ENCODE measurements at places on chromosomes 4 and X.
A peak's percentile ranks its signal among the peaks of the same experiment; 100 is the strongest.

DNA sequence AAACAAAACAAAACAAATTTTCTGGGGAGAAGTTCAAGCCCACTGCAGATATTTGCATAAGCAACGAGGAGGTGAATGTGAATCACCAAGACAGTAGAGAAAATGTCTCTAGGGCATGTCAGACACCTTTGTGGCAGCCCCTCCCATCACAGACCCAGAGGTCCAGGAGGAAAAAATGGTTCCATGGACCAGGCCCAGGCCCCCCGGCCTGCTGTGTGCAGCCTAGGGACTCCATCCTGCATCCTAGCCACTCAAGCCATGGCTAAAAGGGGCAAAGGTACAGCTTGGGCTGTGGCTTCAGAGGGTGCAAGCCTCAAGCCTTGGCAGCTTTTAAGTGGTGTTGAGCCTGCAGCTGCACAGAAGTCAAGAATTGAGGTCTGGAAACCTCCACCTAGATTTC, 54.0 kb downstream of the LPAR4 start:
- no peak for DNase-seq

DNA sequence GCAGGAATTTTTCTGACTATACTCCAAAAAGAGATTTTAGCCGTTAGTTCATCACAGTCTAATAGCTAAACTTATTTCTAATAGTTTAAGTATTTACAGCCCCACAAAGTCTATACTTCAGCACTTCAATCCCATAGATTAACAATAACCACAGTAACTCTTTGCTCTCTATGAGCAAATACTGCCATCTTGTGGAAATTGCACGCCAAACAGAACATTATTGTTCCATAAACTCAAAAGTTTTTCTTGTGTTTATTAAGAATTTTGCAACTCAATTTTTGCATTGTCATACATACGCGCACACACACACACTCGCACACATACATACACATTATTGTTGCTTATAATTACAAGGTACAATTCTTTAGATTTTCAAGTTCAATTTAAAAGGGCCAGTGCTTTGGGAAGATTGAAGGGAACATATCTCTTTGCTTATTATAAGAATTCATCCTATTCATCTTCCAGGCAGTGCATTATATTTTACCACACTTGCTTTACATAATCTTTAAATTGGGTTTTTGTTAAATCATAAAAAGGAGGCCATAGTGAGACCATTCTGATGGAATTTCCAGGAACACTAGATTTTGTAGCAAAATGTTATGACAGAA, 63.8 kb upstream of the ATOH1 start:
- DNase-seq = peak; percentile 3

DNA sequence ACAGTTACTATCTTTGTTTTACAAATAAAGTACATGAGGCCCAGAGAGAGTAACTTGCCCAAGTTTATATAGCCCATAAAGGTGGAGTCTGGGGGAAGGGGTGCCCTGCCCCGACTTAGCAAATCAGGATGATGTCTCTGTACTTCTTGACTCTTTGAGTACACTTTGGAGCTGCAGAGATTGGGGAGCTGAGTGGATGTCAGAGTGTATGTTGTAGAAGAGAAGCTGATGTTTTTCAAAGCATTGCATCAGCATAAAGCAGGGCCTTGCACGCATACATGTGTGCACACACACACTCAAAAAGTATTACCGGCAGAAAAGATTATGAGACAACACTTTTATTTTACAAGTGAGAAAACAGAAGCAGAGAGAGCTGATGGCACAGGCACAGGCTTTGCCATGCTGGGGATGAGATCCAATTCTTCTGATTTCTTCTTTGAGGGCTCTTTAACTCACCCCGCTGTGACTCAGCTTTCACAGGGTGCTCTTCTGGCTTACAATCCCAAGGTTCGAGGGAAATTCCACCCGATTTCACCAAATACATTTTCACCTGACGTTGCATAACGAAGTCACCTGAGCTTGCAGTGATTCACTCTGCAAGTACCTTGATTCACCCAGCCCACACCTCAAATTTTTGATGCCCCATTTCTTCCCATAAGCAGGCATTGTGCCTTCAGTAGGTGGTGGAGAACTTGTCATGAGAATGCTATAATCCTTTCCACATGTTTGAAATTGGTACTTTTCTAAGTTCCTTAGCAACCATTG, 292.8 kb upstream of the BOD1L1 start:
- no peak for DNase-seq

DNA sequence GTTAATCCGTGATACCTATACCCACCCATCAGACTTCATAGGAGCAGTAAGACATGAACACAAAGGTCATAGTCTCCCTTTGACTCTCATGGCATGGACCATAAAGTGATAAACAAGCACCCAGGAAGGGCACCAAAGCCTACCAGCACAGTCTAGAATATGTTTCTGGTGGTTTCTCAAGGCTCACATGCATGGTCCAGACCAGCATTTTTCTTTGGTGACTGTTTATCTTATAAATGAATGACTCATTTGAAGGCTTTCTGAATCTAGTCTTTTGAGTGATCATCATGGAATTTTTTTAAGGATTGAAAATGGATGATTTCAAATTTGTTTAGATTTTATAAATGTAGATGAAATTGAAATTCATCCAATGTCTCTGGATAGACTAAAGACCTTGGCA, 32.0 kb upstream of the AMELX start:
- DNase-seq = no peak

DNA sequence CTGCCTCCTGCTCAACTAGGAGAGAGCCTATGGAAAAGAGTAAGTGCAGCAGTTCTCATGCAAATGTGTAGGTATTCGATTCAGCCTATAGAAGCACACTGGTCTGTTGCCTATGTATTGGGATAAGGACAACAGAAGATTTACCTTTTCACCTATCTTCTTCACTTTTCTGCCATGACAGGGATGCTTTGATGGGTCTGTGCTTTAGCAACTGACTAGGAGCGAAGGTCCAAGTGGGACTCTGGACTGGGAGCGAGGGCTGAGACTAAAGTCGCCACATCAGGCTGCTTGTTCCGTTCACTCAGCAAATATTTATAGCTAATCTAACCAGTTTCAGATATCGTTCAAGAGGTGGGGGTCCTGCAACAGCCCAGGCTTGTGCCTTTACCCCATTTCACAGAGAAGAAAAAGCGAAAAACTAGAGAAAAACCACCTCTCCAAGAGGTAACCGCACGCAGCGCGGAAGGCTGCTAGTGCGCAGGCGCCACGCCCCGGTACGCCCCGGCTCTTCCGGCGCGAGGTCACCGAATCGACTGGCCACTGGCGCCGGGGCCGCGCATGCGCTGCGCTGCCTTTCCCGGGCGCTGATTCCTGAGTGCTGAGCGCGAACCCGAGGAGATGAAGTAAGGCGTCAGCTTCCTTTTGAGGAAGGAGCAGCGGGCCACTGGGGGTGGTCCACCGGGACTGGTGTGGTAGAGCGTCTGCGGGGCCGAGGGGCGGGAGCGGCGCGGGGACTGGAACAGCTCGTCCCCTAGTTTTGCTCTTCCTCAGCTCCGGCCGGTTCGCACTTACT, at the start of gene RBMX2:
RBMX2 (plus strand) TSS at position 573 of the 793 bp plus-strand sequence; CDS start at position 619, 46 bp downstream.
- peak; percentile 76 for DNase-seq

DNA sequence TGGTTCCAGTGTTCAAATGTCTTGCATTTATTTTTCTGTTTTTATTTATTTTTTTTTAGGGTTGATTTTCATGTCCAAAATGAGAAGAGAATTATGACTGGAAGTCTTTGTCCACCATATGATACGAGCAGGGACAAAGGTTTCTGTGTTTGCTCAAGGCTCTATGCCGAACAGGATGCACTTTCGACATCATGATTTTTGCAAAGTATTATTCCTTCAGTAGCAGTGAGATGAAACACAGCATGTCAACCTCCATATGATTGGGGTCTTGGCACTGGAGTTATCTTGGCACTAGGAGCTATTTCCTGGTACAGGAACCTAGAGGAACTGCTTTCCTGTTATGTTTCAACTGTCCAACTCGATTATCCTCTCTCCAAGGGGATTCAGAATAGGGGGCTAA, 72.6 kb downstream of the UCHL1 start:
- DNase-seq = no peak

DNA sequence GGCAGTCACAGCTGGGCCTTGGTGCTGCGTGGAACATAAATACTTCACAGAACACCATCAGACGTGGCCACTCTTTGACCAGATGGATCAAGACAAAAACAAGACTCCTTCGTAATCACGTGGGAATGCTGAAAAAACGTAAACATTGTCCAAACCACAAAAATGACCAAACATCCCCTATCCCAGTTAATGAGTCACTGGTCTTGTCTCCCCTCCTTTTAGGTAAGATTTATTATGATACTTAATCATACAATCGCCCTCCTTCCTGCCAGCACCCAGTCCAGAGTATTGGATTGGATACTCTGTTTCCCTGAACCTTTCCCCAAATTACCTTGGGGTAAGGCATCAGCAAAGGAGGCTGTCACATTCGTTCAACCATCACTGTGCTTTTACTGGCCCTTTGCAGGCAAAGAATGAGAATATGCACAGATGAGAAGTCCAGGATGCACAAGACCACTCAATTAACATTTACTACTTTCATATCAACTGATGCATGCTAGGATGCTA, 601 bp upstream of the TCEANC start:
- no peak for DNase-seq

DNA sequence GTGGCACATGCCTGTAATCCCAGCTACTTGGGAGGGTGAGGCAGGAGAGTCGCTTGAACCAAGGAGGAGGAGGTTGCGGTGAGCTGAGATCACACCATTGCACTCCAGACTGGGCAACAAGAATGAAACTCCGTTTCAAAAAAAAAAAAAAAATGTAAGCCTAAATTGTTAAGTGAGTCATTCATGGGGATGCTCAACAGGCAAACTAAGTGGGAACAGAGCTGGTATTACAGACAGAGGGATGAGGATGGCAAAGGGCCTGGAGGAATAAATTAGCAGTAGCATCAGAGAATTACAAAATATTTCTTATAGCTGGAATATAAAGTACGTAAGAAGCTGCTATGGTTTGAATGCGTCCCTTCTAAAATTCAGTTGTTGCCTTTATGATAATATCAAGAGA, 43.4 kb upstream of the OGT start:
- no peak for DNase-seq

DNA sequence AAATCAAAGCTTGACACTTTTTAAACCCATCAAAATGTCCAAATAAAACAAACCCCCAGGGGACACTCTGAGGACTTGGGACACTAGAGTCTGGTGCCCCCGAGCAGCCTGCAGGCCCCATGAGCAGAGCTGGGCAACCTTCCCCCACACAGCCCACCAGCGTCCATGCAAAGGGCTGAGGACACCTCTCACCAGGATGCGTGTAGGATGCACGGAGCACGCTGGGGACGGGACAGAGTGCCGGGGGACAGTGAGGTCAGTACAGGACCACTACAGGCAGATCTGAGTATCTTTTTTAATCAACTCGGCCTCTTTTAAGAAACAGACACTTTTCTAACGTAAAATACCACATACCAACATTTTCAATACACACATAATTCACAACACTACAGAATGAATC, 6.9 kb downstream of the GAK start:
- DNase-seq = no peak

DNA sequence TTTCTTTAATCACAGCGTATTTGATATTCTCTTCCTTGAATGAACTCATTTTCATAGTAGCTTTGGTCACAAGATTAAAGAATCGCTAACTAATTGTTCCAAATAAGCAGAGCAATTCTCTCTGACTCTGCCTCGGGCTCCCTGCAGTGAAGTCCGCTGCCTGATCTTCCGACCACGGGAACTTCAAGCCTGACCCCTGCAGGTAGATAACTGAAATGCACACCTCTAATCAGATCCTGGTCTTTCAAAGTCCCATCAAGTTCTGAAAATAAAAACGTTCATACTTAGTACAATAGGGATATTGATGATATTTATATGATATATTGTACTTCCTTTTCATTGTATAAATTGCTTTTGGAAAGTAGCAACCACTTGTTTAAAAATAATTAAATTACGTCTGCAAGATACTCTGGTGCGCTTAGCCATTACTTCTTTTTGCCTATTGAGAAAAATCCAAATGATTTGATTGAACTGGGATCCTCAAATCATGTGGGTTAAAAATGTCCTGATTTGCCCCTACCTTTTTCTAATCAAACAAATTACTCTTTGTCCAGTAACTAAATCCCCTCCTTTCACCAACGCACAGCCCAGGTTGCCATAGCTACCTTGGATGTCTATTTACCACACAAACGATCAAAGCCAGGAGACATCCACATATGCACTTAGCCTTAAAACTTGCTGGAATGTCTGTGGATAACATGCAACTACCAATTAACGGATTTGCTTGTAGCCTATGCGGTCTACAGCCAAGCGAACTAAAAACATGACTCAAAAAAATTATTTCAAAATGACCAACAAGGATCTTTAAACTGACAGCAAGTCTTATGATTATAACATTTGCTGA, 4.2 kb downstream of the MID1 start:
- DNase-seq = peak; percentile 16

- no peak for DNase-seq
Observed at GRCh38 chr4:212438-213188, 88.3 kb downstream of the ZNF718 start.

DNA sequence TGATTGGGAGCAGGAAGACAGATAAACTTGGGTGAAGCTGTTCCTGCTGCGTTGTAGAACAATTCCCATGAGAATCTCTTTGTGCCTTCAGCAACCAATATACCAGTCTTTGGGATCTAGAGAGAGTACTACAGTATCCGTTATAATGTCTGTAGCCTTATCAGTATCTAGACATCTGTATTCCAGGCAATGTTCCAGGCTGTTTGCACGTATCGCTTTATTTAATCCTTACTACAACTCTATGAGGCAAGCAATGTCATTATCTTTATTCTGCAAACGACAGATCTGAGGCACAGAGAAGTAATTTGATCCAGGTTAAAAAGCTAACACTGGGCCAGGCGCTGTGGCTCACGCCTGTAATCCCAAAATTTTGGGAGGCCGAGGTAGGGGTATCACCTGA, 251.6 kb downstream of the ARHGAP24 start:
- no peak for DNase-seq

DNA sequence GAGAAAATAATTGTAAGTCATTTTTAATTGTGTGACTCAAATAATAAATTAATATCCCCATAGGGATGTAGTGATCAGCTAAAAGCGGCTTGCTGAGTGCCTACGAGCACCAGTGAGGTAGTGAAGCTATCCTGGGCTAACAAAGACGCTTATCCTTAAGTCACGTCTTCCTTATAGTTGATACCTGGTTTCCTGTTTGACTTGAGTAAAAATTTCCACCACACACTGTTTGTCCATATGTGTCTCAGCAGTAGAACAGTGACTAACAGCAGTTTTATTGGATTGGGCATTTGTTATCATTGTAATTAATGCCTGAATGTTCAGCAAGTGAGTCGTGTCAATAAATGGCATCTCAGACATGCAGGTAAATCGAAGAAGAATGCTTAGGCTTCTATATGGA, 241.1 kb downstream of the GRXCR1 start:
- no peak for DNase-seq

- DNase-seq = no peak
Observed at GRCh38 chr4:155599085-155599484, 67.6 kb upstream of the GUCY1A1 start.

- peak; percentile 40 for DNase-seq
Observed at GRCh38 chr4:36399762-36400353, 118.4 kb downstream of the DTHD1 start.

DNA sequence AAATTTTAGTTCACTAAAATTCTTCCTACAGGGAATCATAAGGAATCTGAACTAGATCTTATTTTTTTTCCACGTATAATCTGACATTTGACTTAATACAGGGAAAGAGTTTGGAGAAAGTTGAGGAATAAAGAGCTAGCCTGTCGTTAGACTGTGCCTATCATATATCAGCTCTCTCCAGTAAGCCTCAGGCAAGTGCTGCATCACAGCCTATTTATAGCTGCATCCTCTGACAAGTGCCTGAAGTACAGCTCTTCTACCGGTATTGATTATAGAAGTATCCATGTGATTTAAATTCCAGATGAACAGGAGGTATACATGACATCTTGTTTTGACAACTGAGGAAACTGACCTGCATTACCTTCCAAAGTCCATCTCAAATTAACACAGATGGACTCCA, 248.9 kb downstream of the TLL1 start:
- no peak for DNase-seq
